ENCODE measurements at places on chromosomes 11 and 22.

DNA sequence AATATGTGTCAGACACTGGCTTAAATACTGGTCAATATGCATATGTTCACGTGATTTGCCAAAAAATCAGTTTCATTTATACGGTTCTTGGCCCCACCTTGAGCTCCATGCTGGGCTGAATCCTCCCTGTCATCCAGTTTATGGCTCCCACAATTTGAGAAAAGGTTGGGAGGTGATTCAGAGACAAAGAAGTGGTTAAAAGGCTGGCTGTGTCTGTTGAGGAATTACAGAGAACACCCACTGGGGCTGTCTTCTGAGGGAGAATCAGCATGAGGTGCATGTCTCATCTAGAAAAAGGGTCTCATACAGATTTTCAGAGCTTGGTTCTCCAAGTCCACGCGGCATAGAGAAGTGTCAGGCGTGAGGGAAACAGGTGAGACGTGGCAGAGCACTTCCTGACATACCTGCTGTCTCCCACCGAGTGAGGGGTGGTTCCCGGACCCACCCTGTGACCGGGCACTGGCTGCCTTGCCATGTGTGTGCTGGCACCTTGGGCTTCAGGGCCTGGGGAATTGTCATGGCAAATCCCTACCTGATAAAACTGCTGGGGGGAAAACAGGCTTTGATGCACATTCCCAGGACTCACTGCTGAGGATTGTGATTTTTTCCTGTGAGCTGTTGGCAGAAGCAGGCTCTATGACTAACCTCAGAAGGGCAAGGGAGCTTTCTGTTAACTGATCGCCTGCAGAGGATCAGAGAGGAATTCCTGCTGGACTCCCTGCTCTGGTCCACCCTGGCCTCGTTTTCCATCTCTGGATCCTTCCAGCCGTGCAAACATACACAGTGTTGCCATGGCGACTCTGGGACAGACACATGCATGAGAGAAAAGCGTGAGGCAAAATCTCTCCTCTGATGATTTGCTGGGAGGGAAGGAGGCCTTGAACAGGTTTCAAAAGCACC lies 223.6 kb downstream of the ADAMTS15 start:
- no peak for DNase-seq

- DNase-seq = no peak
Measured at GRCh38 chr22:44524806-44525205, 26.8 kb upstream of the RTL6 start.

DNA sequence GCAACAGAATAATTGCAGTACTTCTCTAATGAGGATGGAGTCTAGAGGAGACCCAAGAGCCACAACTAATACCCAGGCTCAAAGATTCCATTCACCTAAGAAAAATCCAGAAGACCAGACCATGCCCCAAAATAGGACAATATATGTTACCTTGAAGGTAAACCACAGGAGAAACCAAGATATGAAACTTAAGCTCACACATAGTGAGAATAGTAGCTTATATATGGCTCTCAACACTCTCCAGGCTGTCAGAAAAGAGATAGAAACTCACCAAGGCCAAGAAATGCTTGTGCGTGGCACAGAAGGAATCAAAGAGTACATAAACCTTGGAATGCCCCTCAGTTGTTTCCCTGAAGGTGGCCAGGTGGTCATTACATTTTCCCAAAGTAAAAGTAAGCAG lies 9.1 kb downstream of the FAM111A start:
- DNase-seq = no peak

GRCh38 chr11:35298369-35298768 lies 121.0 kb downstream of the SLC1A2 start:
- no peak for DNase-seq

GRCh38 chr22:43591380-43591779 lies 179.6 kb downstream of the MPPED1 start:
- no peak for DNase-seq

DNA sequence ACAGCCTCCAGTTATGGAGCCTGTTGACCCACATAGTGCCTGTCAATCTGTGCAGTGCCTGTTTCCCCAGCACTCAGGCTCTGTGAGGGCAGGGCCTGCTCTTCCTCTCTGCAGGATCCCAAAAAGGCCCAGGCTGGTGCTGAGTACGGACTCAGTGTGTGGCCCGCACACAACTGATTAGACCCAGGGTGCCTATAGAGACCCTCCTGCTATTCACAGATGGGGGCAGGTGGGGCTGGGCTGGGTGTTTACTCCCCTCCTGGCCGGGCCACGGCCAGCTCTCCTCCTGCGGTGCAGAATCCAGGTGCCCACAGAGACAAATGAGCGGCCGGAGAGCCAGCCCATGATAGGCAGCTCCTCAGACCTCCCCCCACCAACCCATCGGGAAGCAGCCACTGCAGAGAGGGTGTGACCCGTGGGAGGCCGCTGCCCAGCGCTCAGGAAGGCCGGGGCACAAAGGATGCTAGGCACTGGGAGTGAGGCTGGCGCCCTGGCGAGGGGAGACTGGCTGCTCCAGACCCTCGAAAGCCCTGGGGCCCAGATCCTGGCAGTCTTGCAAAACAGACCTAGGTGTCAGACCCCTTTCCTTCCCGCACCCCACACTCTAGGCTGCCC lies 239.0 kb downstream of the CTTN start:
- no peak for DNase-seq

DNA sequence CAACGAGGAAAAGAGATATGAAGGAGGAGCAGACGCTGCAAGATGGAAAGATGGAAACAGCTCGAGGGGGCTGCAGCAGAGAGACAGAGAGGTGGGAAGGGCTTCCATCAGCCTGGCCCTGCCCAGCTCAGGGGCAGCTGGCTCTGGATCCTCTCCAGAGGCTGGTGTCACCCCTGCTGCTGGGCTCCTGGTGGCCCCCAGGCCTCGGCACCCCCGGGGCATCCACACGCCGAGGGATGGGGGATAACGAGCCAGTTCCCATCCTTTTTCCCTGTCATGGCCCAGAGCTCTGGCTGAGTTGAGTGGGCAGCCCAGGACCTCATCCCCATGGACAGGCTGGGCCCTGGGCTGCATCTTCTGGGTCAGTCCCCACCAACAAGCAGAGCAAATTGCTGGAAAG lies 102.3 kb downstream of the ST3GAL4 start:
- DNase-seq = no peak

GRCh38 chr11:129681344-129682114 lies 134.1 kb upstream of the TMEM45B start:
- no peak for DNase-seq

DNA sequence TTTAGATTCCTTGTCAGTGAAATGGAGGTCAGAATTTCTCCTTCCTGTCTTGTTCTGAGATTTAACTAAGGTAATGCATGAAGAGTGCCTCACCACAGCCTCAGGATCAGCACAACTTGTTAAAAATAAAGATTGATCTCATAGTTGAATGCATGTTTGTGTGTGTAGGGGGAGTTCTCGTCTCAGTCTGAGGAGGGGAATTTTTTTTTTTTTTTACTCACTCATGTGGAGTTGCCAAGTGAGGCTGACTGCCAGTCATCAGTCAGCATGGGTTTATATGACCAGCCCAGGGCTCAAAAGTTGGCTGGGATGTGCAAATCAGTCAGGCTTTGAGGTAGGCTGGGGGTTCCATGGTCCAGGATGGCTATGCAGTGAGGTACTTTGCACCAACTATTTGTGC lies 113.2 kb downstream of the FANCF start:
- DNase-seq = no peak
